NCI-H1105 (cell line): ENCODE measurements at places on chromosomes 1 and 21.

DNA sequence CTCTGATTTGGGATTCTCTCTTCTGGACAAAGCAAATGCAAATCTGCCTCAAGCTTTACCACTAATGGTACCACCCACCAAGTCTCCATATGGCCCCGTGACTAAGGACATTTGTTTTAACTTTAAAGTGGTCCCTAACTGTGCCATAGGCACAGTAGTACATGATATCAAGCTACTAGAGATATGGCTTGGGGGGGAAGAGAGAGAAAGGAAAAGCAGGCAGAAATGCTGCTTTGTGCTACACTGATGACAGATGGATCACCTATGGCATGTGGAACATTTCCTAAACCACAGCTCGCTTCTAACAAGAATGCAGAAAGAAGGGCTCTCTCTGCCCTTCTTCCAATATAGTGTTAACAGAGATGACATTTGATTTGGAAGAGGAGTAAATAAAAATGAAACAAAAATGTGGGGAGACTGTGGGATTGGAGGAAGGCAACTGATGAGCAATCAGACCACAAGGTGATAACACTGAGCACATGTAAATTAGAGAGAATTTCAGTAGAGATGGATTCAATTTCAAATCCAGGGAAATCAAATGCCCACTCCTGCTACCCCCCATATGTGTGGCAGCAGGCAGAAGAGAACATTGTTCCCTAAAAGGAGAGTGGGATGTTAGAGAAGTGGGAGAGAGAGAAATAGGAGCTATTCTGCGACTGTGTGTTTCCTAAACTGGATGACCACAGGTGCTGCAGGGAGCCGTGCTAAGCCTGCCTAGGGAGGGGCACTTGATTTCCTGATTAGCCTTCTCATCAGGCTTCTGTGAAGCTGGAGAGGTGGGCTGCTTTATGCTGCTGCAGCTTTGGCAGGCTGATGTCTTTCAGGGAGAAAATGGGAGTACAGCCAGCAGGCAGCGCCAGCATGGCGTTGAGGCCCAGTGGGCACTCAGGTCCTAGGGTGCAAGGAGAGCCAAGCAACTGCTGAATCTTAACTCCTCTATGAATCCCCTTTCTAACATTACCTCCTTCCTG, 75.3 kb downstream of the ZNF648 start:
- DNase-seq, result no peak

DNA sequence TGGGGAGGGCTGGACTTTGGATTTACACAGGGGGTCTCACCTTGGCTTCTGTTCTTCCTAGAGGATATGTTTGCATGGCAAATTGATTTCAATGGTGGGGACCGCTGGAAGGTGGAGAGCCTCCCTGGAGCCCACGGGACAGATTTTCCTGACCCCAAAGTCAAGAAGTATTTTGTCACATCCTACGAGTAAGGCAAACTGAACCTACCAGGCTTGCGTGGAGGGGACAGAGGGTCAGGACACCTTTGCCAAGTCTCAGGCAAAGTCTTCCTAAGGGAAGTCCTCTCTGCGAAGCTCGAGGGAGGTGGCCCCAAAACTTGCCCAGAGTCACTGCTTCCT, 7.2 kb downstream of the FBXO6 start:
- no peak for DNase-seq

- DNase-seq, result no peak
These were observed 9.7 kb upstream of the COL6A2 start for GRCh38 chr21:46088189-46088588.

GRCh38 chr1:179217943-179218507, 11.5 kb downstream of the ABL2 start:
- DNase-seq, result no peak

- DNase-seq, result no peak
These were observed 90.6 kb downstream of the GLUL start for GRCh38 chr1:182301026-182301436.

GRCh38 chr1:184747089-184747955, 7.3 kb downstream of the EDEM3 start:
- DNase-seq, result no peak
